ENCODE measurements at places on chromosomes 7 and 10.

- DNase-seq: no peak
Observed at GRCh38 chr7:70484255-70484654, 647.7 kb upstream of the GALNT17 start.

- no peak for DNase-seq
Observed at GRCh38 chr10:3398825-3399646, 226.5 kb upstream of the PITRM1 start.

GRCh38 chr10:126564326-126564888 lies 106.1 kb downstream of the C10orf90 start:
- DNase-seq: no peak

- no peak for DNase-seq
Observed at GRCh38 chr10:129788215-129788614, 175.9 kb downstream of the EBF3 start.
